ENCODE measurements at places on chromosomes 2 and 18.

DNA sequence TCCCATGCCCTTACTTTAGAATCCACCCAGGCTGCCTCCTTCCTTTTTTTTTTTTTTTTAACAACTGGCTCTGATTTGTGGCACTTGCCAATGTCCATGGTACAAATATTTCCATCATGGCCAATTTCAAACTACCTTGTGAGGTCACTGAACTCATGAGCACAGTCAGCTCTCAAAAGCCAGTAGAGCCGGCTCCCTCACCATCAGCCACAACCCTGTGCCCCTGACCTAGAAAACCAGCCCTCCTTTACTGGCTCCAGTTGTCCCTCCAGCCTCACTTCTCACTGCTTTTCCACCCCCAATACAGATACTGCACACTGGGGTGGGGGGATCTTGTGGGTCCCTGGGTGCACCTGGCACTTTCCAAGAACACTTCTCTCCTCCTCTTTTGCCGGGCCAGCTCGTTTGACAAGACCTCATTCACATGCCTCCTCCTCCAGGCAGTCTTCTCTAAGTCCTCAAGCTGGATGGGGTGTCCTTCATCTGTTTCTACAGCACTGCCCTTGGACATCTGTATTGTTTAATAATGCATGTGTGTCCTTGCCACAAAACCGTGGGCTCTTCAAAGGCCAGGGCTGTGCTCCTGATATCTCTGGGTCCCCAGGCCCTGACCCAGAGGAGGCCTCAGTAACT is 35.5 kb downstream of the SDC1 start:
- DNase-seq, result no peak

DNA sequence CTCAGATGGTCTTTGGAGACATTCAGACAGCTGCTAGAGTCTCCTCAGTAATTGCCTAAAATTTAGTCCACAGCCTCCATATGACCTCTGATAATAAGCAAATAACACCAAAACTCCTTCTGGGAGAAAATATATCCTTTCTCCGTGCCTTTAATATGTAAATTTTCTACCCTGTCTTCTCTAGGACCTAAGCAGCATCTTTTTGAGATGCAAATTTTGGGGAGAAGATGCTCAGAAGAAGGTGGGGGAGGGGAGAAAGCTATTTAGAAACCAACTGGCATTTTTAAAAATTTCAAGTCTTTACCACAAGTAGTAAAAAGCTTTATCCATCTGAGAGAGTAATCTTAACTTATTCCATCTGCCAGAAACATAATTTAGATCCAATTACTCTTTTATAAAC is 120.4 kb upstream of the MSH6 start:
- no peak for DNase-seq

GRCh38 chr2:171342067-171342413 is 91.8 kb downstream of the METTL8 start:
- DNase-seq, result no peak

GRCh38 chr2:233815861-233816260 is 37.7 kb downstream of the MROH2A start:
- no peak for DNase-seq

DNA sequence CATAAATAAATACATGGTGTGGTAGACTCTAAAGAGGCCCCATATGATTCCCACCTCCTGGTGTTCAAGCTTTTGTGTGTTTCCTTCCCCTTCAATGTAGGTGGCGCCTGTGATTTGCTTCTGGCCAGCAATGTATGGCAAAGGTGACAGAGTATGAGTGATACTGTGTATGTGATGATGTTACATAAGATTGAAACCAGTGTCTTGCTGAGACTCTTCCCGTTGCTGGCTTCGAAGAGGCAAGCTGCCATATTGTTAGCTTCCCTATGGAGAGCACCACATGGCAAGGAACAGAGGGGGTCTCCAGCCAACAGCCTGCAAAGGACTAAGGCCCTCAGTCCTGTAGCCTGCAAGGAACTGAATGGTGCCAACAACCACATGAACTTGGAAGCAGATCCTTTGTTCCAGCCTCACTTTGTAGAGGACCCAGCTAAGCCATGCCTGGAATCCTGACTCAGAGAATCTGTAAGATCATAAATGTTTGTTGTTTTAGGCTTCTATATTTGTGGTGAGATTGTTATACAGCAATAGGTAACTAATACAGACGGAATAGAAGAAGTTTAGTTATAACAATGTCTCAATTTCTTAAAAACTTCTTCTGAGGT is 1.7 kb upstream of the SMAD4 start:
- DNase-seq, result peak; percentile 62

- DNase-seq, result no peak
Observed at GRCh38 chr2:235421618-235422017, 72.2 kb upstream of the AGAP1 start.

- no peak for DNase-seq
Observed at GRCh38 chr2:122210898-122211856, 455.7 kb downstream of the TSN start.

GRCh38 chr18:59420244-59420643 is 61.2 kb upstream of the LMAN1 start:
- DNase-seq, result no peak

DNA sequence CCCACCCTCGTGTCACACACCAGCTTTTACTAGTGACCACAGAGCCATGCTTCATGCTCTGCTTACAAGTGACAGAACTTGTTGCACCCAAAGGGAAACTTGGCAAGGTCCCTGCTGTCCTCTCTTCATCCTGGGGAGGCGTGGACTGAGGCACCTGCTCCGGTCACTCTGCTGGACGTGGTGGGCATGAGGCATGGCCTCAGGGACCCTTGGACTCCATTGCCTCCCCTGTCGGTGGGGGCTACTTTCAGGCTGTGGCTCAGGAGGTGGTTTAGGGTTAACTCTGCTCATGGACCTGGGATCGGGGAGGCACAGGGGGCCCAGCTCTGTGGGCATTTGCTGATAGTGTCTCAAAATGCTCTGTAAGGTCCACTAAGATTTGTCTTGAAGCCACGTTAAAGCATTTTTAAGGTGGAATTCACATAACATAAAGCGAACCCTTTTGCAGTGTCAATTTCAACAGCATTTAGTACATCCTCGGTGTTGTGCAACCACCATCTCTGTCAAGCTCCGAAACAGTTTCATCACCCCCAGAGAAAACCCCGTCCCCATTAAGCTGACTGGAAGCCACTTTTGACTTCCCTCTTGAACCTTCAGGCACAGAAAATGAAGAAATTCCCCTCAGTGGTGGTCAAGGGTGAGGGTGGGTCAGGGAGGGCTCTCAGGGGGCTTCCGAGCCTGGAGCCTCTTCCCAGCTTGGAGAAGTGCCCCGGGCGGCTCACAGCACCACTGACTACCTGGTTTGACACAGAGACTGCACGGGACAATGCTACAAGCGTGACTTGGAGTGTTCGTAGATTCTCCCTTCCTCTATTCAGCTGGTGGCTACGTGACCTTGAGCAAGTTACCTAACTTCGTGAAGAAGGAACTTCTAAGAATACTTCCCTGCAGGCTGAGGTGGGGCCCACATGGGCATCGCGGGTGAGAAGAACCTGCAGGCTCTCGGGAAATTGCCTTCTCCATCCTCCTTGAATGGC is 100.0 kb upstream of the HDAC4 start:
- no peak for DNase-seq

- DNase-seq, result peak; percentile 57
Observed at GRCh38 chr18:56112013-56112749, 524.2 kb upstream of the TCF4 start.

DNA sequence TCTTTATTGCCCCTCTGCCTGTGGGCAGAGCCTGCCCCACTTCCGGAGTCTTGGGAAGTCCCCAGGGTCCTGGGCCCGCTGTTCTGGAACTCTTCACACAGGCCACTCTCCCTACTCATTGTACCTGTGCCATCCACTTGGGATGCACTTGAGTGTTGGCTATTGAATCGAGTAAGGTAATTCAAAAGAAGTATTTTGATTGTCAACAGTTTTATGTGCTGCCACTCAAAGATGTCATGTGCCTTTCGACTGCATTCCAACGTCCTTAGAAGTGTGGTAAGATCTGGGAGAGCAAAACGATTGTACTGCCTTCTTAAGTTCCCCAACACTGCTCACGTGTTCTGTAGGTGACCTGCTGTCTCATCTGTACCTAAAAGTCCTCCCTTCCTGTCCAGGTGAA is 77.0 kb upstream of the SMIM21 start:
- no peak for DNase-seq

- DNase-seq, result peak; percentile 58
Observed at GRCh38 chr2:127197475-127198385, 22.4 kb downstream of the CYP27C1 start.

DNA sequence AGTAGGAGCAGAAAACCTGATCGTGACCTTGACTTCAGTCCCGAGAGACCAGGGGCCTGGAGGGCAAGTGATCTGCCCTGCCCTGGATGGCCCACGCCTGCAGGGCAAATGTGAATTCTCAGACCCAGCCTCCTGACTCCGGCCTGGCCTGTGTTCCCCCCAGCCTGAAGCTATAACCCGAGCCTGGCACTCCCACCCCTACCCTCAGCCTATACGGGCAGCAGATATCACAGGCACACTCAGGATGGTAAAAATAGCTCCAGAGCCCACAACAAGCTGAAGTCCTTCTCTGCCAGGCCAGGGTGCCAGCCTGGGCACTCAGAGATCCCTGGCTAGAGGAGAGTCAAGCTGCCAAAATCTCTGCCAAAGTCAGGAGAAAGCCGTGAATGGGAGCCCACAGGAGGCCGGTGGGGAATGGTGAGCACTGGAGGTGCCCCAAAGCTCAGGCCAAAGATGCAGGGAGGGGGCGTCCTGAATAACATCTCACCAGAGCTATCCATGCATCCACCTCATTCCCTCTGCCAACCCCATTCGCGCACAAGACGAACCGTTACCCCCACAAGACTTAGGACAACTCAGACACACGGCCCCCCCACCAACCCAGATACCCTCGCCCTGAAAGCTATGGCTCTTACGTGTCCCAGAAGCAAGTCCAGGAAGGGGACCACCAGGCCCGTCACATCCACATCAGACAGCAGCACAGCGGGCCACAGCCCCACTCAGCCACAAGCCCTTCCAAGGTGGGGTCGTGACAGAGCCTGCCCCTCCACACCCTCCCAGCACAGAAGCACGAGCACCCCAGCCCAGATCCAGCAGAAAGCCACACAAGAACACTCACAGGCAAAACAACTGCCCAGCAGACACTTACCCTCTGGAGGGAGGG is 144.9 kb downstream of the TNS1 start:
- DNase-seq, result no peak

GRCh38 chr2:239459606-239460005 is 58.8 kb upstream of the HDAC4 start:
- DNase-seq, result no peak

GRCh38 chr2:18740474-18740881 is 151.1 kb upstream of the NT5C1B start:
- DNase-seq, result peak; percentile 46

GRCh38 chr2:161729-162128 is 102.1 kb downstream of the SH3YL1 start:
- no peak for DNase-seq

DNA sequence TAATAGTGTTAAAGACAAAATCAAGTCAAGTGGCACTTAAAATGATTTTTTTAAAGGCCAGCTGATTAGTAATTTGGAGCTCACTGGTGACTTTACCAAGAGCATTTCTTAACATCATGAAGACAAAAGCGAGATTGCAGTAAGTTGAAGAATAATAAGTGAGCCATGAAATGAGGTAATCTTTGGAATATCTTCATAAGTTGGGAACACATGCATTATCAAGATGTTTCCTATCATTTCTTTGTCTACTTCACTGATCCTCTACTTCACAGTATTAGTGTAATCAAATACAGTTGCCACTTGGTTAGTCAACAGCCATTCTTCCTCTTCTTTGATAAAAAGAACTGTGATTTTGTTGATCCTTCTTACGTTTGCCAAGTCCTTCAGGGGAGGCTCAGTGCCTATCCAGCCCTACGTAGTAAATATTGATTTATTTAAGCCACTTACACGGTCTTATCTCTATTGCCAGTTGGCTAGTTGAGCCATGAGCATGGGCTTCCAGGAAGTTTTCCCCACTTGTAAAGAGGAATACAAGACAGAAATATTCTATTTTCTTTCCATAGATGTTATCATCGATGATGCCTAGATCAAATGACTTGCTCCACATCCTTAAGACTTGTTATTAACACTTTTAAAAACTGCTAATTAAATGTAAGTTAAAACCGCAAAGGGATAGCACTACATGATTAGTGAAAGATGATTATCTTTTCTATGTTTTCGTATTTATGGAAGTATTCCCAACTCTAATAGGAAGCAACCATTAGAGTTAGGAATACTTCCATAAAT is 46.1 kb downstream of the YES1 start:
- peak; percentile 13 for DNase-seq

- DNase-seq, result peak; percentile 26
Observed at GRCh38 chr18:12376034-12376753, 833 bp downstream of the AFG3L2 start.

DNA sequence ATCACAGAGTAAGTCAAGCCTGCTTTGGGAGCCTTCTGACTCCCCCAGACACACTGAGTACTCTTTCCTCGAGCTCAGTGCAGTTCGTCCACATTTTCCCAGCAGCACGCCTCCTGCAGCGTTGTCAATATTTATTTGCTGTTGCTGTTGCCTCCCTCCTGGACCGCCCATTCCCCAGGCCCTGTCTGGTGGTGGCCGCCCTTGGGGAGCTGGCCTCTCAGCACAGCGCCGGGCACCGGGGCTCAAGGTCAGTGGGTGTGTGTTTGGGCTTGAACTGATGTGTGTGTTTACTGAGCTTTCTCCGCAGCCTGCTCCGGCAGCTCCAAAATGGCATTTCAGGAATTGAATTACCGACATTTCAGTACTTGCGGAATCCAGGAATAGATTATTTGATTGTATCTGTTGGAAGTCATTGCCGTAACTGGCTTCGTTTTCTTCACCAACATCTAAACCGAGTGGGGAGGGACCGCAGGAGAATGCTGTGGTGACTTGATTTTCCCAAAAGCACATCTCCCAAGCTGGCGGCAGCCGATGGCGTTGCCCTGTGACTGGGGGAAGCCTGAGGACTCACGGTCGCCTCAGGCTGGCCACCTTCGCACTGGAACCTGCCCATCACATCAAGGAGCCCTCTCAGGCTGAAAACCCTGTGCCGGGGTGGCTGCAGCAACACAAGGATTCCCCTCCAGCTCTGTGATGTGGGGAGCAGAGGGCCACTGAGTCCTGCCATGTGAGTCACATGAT is 66.0 kb downstream of the HPCAL1 start:
- no peak for DNase-seq

DNA sequence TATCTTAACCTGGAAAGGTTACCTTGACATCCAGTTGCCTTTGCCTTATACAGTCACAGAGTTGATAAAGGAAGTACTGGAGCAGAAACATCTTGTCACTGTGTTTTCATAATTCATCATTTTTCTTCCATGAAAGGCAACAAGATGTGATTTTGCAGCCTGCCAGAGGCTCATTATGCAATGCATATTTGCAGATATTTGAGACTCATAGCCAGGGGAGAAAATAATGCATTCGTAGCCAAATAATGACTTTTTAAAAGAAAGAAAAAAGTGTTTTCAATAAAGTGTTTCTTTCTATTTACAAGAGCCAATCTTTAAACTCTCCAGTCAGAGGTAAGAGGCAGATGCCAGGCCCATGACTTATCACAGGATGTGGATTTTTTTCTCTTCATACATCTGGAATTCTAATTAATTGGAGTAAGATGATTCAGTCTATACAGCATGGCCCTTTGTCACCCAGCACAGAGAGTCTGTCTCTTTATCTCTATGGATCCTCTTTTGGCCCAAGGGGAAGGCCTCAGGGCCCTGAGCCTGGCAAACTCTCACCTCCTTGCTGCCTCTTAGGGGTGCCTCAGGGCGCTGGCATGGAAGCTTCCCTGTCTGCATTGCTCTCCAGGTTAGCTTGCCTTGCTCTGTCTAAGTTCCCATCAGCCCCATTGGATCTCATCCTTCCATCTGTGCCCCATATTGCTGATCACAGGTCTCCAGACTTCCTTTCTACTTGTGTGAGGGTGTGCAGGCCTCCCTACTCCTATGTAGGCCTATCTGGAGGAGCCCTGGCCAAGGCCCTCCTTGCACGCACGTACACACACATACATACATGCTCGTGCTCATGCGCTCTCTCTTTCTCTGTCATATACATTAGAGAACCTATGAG is 247.7 kb downstream of the TPGS2 start:
- peak; percentile 81 for DNase-seq
